Stimulated activated CD4-positive, alpha-beta T cell treated with anti-CD3 and anti-CD28 coated beads, Interleukin-1b, Interleukin-23, amount 100 ng/mL, for 4 hours (primary cell): ENCODE measurements at places on chromosomes 5 and 9.

- DNase-seq, result no peak
Measured at GRCh38 chr9:134437403-134438194, 111.3 kb downstream of the RXRA start.

DNA sequence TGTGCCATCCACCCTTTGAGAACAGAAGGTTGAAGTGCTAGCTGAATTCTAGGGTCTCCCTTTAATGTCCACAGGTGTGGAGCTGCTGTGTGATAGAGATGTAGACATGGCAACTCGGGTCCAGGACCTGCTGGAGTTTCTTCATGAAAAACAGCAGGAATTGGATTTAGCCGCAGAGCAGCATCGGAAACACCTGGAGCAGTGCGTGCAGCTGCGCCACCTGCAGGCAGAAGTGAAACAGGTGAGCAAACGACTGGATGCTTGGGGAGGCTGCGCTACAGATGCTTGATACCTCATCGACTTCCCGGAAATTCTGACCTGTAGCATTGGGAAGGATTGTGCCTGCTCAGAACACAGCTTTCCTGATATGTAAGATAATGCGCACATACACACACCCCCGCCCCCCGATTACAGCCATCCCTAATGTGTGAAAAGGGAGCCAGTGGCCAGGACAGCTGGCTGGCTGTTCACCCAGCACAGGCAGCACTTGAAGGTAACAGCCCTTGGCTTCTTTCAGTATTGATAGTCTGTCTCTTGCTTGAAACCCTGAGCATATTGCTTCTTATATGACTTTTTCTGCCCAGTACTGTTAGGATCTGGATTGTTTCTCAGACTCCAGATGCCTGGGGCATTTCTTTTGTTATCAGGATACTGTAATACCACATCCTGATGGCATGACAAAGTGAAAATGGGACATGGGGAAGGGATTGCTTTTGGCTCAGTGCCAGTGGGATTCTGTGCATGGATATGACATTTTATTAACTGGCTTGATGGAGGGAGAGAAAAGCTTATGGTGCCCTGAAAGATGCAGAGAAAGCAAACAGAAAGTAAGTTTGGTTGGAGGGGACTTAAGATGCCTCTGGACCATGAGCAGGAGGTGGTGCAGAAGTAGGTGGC is 216.8 kb upstream of the OTULINL start:
- DNase-seq, result no peak

DNA sequence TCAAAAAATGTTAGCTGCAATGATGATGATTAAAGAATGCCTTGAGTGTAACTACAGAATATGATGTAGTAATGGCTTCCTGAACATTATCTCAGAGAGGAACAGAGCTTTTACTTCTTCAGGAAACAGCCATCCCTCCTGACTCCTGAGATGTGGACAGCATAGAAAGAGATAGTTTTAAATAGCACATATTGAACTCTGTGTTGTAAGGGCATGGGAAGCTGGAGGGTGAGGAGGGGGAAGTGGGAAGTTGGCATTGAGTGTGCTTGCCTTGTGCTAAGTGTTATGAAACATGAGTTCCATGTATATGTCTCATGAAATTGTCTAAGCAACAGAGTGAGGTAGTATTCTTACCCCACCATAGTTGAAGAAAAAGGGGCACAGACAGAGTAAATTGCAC is 161.5 kb upstream of the SLC28A3 start:
- no peak for DNase-seq

- no peak for DNase-seq
Measured at GRCh38 chr9:131233995-131234394, 42.3 kb downstream of the FAM78A start.

- no peak for DNase-seq
Measured at GRCh38 chr9:35903049-35903448, 3.0 kb upstream of the HRCT1 start.
